ENCODE measurements at places on chromosomes 1 and 21. TPM values are rescaled to one million over a fixed set of nuclear protein-coding genes. Genes with fewer than 3 reads are reported as not detected.

Gene TEX38
- not detected for total RNA-seq

Gene C4BPB
- total RNA-seq, result not detected

DNA sequence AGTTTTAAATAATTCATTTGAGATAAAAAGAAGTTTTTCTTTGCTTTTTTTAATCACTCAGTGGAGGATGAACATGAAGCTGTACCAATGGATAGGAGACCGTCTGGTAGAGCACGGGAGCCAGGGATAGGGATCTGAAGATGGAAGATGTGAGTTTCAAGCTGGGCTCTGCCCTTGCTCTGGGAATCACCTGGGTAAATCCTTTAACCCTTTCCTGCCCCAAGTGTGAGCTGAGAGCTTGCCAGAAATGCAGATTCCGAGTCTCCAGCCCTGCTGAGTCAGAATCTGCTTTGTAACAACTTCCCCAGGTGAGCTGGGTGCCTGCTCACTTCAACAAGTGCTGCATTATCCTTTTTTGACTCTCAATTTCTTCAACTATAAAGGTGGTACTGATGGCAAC is 44.1 kb downstream of the ERG start:
- DNase-seq, result no peak

GRCh38 chr1:102434421-102434820 is 437.7 kb upstream of the OLFM3 start:
- DNase-seq, result no peak

Gene FAM72D
- not detected for total RNA-seq

- peak; percentile 92 for DNase-seq
Observed at GRCh38 chr1:45001011-45001481, 10.1 kb downstream of the HECTD3 start.

- no peak for DNase-seq
Observed at GRCh38 chr1:207983044-207983635, 72.2 kb upstream of the CD34 start.

Gene CCDC190
- total RNA-seq, result 0.26 TPM

Gene PLA2G2D
- total RNA-seq, result not detected

GRCh38 chr1:207666342-207666741 is 21.4 kb downstream of the CR1L start:
- no peak for DNase-seq

Gene ANKRD35
- total RNA-seq, result 10.4 TPM

Gene UBL4B
- total RNA-seq, result not detected

DNA sequence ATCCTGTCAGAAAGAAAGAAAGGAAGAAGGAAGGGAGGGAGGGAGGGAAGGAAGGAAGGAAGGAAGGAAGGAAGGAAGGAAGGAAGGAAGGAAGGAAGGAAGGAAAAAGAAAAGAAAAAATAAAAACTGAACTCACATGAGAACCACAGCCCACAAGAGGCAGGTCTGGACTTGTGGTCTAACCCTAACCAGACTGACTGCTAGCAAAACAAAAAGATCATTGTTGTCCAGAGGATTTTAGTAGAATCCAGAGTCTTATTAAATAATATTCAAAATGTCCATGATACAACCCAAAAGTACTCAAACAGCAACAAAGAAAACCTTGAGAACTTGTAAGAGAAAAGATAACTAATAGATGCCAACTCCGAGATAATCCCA is 4.7 kb upstream of the ITGB2 start:
- DNase-seq, result no peak

GRCh38 chr1:13535227-13535626 is 21.4 kb upstream of the LRRC38 start:
- no peak for DNase-seq

Gene PIGM
- total RNA-seq, result 4.9 TPM

DNA sequence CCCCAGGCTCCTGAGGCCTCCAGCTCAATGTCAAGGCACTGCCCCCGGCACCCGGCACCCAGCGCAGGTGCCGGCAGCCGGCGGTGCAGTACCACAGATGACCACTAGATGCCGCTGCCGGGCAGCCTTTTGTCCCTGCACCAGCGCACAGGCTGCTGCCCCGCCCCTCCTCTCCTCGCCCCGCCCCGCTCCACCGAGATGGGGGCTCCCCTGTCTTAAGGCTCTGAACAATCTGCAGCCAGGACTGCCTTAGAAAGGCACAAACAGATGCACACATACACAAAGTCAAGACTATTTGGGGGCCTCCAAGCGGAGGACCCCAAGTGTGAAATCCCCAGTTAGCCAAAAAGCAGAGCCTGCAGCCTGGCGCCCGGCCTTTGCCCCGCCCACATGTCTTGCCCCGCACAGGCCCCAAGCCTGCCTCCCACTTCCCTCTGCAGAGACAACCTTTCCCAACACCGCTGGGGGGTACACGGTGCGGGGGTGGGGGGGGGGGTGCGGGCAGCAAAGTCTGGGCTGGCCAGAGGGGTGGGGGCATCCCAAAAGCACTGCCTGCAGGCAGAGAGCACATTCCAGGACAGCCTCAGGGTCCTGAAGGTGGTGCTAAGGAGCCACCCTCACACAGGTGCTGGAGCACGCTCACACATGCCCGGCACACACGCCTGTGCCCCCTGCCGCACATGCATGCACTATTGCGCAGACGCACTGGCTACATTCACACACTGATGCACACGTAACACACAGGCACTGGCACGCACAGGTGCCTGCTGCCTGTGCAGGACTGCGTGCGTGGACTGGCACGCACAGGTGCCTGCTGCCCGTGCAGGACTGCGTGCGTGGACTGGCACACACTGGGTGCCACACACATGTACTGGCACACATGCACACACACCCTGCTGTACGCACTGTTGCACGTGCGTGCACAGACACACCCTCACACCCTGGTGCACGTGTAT is 37.1 kb downstream of the ARHGEF16 start:
- no peak for DNase-seq

Gene PDE4DIP
- total RNA-seq, result 200 TPM

GRCh38 chr1:198445872-198446271 is 94.6 kb downstream of the ATP6V1G3 start:
- DNase-seq, result no peak

DNA sequence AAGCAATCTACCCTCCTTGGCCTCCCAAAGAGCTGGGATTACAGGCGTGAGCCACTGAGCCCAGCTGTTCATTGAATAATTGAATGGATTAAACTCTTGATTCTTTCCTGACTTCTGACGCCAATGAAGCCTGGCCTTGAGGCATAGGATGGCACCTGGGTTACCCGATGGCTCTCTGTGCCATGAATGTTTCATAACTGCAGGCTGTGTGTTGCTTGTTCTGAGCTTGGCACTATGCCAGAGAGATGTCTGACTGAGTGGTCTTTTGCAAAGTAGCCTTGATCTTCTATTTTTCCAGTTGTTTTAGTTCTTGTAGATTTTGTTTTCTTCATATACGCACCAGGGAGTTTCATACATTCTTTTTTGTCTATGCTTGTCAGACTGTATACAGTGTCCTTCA is 38.5 kb upstream of the AK4 start:
- no peak for DNase-seq

- DNase-seq, result no peak
Observed at GRCh38 chr1:94230920-94231319, 6.5 kb downstream of the ARHGAP29 start.

GRCh38 chr1:27045973-27046558 is 33.4 kb upstream of the TENT5B start:
- no peak for DNase-seq

DNA sequence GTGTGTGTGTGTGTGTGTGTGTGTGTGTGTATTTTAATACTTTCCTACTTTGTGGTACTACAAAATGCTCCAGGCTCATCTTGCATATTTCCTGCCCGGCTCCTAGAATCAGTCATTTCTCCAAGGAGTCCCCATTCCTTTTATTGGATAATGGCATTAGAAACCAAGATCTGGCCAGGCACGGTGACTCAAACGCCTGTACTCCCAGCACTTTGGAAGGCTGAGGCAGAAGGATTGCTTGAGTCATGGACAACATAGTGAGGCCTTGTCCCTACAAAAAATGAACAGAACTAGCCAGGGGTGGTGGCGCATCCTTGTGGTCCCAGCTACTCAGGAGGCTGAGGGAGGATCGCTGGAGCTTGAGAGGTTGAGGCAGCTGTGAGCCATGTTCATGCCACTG is 20.3 kb downstream of the EPB41 start:
- DNase-seq, result no peak

DNA sequence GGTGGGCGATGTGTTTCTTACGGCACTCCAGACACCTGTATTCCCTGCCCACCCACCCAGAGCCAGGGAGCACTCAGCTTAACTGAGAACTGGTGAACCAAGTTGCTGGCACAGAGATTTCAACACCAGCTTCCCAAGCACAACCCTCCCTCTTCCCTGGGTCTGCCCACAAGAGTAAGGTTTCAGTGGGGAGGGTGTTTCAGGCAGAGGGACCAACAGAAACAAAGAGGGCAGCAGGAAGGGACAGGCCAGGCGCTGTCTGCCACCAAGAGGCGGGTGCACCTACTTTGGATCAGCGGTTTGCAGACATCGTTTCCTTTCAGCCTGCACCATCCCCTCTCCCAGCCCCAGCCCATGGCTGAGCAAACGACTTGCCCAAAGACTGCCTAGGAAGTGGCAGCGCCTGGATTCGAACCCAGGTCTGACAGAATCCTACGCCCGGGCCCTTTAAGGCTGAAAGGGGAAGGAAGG is 21.9 kb upstream of the ALDH4A1 start:
- DNase-seq, result no peak

- DNase-seq, result no peak
Observed at GRCh38 chr1:247172996-247173395, 1.2 kb upstream of the ZNF124 start.

- DNase-seq, result no peak
Observed at GRCh38 chr1:36934061-36934460, 100.3 kb downstream of the GRIK3 start.

- no peak for DNase-seq
Observed at GRCh38 chr1:214289574-214290272, 8.8 kb downstream of the SMYD2 start.

DNA sequence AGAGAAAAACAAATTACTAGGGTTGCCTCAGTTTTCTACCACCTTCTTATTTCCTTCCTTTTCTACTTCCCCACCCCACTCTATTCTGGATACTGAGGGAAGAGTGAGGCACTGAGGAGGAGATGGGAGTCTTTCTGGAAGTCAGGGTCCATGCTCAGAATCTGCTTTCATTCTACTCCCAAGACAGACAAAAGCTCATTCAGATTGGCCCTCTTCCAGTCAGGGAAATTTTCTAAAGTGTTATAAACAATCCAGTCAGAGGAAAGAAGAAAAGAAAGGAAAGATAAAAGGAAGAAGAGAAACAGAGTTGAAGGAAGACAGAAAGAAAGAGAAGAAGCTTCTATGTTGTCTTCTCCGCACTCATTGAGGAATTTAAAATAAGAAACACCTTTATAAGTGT is 228.6 kb downstream of the COP1 start:
- DNase-seq, result no peak

Gene TRIM67
- total RNA-seq, result not detected

GRCh38 chr1:117271959-117272358 is 61.2 kb upstream of the VTCN1 start:
- peak; percentile 53 for DNase-seq

DNA sequence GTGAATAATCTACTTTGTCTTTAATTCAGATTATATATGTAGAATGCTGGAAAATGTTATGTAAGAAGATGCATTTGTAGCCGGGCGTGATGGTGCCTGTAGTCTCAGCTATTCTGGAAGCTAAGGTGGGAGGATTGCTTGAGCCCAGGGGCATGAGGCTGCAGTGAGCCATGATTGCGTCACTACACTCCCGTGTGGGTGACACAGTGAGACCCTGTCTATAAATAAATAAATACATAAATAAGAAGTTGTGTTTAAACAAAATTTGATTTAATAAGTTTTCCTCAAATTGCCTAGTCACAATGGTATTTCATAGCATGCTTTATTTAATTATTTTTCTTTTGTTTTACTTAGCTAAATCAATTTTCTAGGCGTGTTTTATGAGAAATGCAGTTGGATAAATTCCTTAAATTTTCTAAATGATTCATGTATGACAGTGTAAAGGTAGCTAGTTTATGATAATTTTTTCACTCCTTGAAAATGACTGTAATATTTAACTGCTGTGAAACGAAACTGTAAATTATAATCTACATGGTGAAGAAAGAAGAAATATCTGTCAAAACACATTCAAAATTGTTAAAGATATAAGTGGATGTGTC is 232.6 kb downstream of the SRGAP2C start:
- no peak for DNase-seq

Gene FTCD
- 0.26 TPM for total RNA-seq

- no peak for DNase-seq
Observed at GRCh38 chr1:168483539-168483938, 60.3 kb downstream of the XCL2 start.

Gene LEMD1
- total RNA-seq, result not detected

DNA sequence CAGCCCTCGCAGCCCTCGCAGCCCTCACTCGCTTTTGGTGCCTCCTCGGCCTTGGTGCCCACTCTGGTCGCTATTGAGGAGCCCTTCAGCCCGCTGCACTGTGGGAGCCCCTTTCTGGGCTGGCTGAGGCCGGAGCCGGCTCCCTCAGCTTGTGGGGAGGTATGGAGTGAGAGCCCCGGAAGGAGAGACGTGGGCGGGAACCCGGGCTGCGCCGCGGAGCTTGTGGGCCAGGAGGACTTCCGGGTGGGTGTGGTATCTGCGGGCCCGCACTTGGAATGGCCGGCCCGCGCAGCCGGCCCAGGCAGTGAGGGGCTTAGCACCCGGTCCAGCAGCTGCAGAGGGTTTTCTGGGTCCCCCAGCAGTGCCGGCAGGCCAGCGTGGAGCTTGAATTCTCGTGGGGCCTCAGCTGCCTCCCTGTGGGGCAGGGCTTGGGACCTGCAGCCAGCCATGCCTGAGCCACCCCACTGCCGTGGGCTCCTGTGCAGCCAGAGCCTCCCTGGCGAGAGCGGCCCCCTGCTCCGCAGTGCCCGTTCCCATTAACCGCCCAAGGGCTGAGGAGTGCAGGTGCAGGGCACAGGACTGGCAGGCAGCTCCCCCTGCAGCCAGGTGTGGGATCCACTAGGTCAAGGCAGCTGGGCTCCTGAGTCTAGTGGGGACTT is 9.9 kb upstream of the CFHR2 start:
- no peak for DNase-seq

GRCh38 chr1:116436611-116436970 is 63.5 kb downstream of the ATP1A1 start:
- DNase-seq, result peak; percentile 10

Gene OR2G3
- total RNA-seq, result not detected

DNA sequence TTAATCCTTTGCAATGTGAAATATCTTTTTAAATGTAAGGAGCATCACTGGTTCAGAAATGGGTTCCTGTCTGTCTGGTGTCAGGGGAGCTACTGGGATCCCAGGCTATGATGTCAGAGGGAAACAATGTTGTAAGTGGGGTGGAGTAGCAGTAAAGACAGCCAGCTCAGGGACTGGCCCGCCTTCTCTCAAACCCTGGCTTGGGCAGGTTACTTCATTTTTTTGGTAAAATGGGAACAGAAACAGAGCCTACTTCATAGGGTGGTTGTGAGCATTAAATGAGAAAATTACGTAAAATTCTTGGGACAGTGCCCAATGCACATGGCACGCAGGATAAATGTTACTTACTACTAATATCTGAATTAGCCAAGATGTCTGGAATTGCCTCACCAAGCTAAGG is 30.7 kb upstream of the IL20 start:
- DNase-seq, result peak; percentile 89

Gene TINAGL1
- total RNA-seq, result 354 TPM

Gene CBR3
- 13.9 TPM for total RNA-seq

Gene BLACAT1
- not detected for total RNA-seq

Gene ARTN
- 0.39 TPM for total RNA-seq

Gene GPA33
- total RNA-seq, result not detected
